Stromal cell of bone marrow (primary cell): ENCODE measurements at places on chromosomes 5 and 9.

GRCh38 chr5:40879163-40879942, 29.9 kb upstream of the C7 start:
- DNase-seq = no peak

GRCh38 chr9:84843175-84843824, 173.8 kb downstream of the NTRK2 start:
- no peak for DNase-seq

DNA sequence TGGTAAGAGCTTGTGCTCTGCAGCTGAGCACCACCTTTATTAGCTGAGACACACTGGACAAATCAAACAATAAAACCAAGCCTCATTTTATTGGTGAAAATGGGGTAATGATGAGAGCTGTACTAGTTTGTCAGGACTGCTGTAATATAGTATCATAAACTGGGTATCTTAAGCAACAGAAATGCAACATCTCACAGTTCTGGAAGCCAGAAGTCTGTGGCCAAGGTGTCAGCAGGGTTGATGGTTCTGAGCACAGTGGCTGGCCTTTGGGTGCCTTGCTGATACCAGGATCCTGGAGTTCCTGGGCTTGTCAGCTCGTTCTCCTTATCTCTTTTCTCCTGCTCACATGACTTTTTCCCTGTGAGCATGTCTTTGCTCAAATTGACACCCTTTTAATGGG, 513.1 kb downstream of the IRX1 start:
- DNase-seq = no peak

DNA sequence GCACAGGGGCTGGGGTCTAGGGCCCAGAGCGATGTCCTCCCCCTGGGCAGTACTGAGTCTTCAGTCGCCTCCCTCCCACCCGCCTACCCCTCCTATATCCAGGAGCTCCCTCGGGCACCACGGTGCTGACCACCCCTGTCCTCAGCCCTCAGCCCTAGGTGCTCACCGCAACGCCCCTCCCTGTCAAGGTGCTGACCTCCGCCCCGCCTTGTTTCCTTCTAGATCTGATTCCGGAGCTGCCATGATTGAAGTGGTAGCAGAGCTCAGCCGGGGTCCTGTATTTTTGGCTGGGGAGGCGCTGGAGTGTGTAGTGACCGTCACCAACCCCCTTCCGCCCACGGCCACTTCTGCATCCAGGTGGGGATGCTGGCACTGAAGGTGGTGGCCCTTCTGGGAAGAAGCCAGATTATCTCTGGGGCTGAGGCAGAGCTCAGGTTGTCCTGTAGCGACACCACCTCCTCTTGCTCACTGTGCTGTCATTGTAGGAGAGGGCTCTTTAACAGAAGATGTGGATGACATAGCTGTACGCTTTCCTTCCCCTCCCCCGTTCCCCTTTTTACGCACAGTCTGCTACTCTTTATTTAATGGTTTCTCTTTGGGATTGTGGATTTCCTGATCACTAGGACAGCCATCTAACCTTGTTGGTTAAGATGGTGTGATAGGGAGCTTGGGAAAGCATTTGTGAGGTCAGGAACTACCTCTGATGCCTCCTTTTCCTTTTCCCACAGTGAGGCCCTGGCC, 598 bp downstream of the RGP1 start:
- no peak for DNase-seq

DNA sequence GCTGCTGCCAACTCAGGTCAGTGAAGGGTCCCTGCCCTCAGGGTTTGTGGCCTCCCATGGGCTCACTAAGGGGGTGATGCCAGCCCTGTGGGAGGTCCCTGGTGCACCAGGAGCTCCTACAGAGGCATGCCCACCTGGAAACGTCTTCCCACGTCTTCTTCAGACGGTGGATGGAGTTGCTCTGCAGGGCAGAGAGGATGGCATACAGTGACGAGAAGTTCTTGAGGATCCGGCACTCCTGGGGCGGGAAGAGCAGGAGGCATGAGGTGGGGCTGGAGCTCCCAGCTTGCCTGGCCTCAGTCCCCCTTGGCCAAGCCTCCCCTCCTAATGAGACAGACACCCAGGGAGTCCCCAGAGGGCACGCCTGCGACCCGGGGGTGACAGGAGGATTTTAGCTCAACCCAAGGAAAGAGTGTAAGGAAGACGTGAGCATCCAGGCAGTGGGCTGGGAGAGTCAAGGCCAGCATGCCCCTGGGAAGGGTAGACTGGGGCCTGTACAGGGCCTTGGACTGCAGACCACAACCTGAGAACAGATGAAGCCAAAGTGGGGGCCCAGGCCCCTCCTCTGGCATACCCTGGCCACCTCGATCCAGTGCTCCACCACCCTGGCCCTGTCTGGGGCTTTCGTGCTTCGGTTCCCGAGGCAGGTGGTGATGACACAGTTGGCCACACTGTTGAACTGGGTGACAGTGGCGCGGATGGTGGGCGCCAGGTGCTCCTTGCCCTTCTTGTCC, 14.4 kb downstream of the RALGDS start:
- no peak for DNase-seq

- DNase-seq = no peak
Observed at GRCh38 chr5:163459462-163459818, 462 bp downstream of the NUDCD2 start.

DNA sequence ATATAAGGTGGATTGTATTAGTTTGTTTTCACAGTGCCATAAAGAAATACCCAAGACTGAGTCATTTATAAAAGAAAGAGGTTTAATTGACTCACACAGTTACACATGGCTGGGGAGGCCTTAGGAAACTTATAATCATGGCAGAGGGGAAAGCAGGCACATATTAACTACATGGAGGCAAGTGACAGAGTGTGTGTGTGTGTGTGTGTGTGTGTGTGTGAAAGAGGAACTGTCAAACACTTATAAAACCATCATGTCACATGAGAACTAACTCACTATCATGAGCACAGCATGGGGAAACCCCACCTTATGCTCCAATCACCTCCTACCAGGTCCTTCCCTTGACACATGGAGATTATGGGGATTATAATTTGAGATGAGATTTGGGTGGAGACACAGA, 118.6 kb downstream of the SPEF2 start:
- no peak for DNase-seq

DNA sequence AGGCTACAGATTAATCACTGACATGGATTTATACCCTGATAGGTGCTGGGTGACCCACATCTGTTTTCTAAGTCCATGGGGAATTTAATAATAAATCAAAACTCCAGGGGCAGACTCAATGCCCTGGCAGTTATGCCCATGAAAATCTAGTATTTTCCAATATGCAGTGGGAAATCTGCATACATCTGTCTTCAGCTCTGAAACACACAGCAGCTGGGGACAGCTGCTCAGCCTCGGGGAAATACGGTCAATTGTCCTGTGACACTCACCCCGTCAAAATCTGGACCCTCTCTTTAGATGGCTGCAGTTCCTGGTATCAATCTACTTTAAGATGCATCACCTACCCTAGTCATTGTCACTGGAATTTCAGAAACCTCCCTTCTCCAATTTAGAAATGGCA, 12.7 kb upstream of the C1QTNF3 start:
- no peak for DNase-seq

GRCh38 chr9:87713278-87713987, 12.5 kb upstream of the CTSL start:
- DNase-seq = peak; percentile 100

GRCh38 chr9:129769669-129770068, 16.8 kb upstream of the PTGES start:
- no peak for DNase-seq

- peak; percentile 97 for DNase-seq
Observed at GRCh38 chr9:70466976-70467561, 52.6 kb upstream of the KLF9 start.

GRCh38 chr9:138043411-138044345, 166.1 kb downstream of the CACNA1B start:
- DNase-seq = no peak

GRCh38 chr9:125074976-125075375, 68.4 kb downstream of the SCAI start:
- DNase-seq = no peak

- no peak for DNase-seq
Observed at GRCh38 chr9:1536522-1537170, 478.5 kb upstream of the SMARCA2 start.

- no peak for DNase-seq
Observed at GRCh38 chr5:134570886-134571285, 45.4 kb downstream of the JADE2 start.

DNA sequence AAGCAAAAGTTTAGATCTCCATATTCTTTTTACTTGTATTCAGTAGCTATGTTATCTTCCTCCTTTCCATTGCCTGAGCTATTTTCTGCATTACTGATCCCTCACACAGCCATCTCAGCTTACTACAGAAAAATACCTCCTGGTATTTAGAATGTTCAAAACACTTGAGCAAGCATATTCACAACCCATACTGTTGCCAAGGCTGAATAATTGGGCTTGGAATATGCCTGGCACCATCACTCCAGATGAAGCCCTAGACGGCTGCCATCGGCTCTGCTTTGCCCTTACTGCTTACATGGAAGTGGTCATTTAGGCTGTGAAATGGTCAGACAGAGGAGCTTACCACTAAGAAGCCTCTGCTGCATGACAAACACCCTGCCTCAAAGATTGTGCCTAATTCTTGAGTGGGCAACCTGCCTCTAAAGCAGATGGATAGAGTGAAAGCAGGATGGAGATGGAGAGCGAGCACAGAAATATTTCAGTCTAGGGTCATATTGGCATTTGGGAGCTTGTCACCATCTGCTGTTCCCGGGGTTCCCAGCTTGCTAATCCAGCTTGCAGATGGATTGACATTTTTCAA, 92.5 kb upstream of the TAS2R1 start:
- DNase-seq = no peak

DNA sequence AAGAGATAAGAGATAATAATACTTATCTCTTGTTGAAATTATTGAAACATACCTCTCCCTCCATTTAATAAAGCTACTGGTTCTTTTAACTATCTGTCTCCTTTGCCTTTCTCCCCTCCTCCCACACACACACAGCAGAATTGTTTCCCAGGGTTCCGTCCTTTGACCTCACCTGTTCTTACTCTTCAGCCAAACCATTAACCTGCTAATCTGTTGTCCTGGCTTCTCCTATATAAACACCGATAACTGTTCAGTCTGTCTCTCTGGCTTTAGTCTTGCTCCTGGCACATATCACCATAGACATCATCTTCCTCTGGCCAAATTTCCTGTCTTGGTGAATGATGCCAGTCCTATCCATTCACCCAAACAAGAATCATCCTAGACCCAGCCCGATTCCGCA, 7.7 kb downstream of the RHOBTB3 start:
- no peak for DNase-seq

GRCh38 chr5:82387819-82388166, 109.6 kb upstream of the RPS23 start:
- no peak for DNase-seq

- no peak for DNase-seq
Observed at GRCh38 chr9:5835808-5836207, 2.9 kb upstream of the ERMP1 start.

DNA sequence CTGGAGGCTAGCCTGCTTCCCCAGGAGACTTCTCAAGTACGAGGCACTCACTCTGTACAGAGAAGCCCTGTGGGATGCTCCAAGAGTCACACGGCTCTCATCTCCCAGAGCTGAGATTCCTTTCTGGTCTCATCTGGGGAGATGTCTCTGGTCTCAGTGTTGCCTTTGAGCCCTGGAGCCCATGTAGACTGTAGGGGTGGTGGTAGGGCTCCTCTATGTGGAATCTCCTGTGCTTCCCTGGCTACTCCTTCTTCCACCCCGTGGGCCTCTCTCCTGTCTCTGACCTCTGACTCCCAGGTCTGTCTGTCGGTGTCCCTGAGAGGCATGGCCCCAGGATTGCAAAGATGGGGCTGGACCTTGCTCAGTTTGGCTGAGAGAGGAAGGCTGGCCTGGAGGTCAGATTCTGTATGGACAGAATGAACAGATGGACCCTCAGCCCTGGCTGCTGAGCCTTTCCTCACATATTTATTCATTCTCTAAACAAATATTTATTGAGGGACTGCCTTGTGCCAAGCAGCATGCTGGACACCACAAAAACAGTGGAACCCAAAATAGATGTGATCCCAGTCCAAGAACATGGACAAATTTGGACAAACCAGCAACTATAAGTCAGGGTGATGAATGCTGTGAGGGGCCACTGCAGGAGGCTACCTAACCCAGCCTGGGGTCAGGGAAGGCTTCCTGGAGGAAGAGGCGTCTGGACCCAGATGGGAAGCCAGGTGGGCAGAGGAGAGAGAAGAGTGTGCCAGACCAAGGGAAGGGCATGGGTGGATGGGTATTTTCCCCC, 2.6 kb downstream of the CCL19 start:
- no peak for DNase-seq

GRCh38 chr9:112772215-112772509, 21.6 kb downstream of the SNX30 start:
- DNase-seq = no peak

DNA sequence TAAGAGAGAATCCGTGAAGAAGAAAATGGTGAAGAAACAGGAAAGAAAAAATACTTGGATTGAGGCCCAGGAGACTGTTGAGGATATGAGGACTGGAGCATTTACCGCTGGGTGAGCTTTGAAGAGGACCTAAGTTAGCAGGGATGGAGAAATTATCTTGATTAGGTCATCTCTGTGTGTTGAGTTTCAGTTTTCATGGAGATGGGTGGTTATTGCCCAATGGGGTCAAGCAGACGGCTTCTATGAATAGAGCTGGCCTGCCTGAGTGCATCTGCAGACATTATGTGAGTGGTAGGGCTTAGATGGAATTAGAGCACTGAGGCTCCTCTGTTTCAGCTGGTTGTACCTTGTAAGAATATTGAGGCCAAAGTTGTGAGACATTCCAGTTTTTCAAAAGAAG, 245.4 kb upstream of the FBXL7 start:
- no peak for DNase-seq

GRCh38 chr5:148735301-148735835, 81.0 kb upstream of the HTR4 start:
- no peak for DNase-seq

DNA sequence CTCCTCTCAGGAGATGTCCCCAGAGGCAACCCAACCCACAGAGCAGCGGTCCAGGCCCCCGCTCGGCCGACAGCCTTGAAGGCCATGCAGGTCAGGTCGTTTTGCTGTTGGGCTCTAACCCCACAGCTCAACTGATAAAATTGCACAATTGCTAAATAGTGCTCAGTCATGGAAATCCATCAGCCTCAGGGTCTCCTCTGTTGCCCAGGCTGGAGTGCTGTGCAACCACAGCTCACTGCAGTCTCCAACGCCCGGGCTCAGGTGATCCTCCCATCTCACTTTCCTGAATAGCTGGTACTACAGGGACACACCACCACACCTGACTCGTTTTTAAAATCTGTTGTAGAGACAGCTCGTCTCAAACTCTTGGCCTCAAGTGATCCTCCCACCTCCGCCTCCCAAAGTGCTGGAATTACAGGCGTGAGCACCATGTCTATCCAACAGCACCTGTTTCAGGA, 18.3 kb downstream of the BRD3OS start:
- DNase-seq = no peak

DNA sequence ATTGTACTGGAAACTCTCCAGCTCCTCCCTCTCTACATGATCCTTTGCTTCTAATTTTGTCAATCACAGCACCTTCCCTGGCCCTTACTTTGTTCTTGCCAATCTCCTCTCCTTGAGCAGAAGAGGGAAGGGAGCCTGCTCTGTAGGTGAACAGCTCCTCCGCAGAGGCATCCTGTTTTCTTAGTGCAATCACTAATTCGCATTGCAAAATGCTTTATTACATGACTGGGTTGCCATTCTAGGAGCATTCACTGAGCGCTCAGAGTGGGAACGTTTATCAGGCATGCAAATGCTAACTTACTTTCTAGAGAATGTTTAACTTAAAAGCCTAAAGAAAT, 416 bp upstream of the SNX18 start:
- no peak for DNase-seq
